ENCODE measurements at places on chromosomes 5 and 9.

DNA sequence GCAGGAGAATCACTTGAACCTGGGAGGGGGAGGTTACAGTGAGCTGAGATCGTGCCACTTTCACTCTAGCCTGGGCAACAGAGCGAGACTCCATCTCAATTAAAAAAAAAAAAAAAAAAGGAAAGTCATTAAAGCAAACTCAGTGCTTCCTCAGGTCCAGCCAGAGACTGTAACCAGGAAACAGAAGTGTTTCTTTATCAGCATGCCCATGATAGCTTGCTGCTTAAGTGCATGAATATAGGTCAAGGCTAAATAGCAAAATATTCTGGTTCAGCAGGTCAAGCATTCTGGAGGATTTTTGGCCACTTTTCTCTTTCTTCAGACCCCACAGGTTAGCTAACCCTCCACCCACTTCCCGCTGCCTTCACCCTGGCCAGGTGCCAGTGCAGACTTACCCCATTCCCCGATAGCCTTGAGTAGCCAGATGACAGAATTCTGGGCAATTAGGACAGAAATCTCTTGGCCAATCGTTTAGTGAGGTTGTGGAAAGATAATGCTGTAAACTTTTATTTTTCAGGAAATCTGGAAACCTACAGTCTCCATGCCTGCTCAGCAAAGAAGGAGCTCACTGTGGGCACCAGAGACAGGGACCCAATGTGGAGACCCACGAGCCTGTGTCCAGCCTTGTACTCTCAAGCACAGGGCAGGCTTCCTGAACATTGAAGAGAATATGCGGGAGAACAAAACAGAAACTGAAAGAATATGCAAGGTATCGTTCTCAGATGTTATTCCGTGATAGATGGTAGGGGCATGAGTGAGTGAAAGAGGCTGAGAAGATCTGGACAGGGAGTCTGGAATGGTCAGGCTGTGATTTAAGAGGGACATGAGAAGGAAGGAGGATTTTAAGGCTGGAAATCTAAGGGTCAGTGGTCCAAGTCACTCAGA is 4.2 kb upstream of the UGT3A2 start:
- no peak for DNase-seq

- no peak for DNase-seq
Observed at GRCh38 chr5:153900703-153901395, 137.9 kb downstream of the FAM114A2 start.

DNA sequence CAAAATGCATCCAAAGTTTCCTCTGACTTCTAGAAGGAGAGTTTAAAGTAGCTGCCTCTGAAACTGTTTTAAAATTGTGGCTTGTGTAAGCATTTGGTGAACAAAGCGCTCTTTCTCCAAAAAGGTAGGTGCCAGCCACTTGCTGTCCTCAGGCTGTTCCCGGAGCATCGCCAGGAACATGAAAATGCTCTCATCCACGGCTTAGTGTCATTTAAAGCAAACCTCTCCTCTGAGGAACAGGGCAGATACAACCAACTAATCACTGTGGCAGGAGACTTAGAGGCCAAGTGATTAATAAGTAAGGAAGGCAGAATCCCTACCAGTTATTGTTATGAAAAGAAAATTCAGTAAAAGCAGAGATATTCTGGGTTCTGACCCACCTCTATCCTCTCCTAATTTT is 165.6 kb downstream of the DCP2 start:
- no peak for DNase-seq

DNA sequence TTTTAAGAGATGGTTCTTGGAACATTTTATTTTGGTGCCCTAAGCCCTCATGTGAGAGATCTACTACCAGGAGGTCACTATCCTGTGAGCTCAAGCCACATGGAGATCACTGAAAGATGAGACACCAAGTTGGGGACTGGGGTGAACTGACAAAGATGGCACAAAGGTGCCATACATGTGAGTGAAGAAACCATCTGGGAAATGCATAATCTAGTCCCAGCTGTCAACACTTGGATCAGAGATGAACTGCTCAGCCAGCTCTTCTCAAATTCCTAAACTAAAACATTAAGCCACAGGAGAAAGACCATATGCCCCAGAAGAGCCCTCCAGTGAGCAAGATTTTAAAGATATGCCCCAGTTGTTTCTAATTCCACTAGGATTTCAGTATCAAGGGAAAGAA is 22.2 kb upstream of the MYOT start:
- DNase-seq, result no peak

- no peak for DNase-seq
Observed at GRCh38 chr5:149210225-149210624, 61.4 kb upstream of the AFAP1L1 start.

GRCh38 chr5:178997191-178997590 is 2.1 kb upstream of the GRM6 start:
- no peak for DNase-seq

DNA sequence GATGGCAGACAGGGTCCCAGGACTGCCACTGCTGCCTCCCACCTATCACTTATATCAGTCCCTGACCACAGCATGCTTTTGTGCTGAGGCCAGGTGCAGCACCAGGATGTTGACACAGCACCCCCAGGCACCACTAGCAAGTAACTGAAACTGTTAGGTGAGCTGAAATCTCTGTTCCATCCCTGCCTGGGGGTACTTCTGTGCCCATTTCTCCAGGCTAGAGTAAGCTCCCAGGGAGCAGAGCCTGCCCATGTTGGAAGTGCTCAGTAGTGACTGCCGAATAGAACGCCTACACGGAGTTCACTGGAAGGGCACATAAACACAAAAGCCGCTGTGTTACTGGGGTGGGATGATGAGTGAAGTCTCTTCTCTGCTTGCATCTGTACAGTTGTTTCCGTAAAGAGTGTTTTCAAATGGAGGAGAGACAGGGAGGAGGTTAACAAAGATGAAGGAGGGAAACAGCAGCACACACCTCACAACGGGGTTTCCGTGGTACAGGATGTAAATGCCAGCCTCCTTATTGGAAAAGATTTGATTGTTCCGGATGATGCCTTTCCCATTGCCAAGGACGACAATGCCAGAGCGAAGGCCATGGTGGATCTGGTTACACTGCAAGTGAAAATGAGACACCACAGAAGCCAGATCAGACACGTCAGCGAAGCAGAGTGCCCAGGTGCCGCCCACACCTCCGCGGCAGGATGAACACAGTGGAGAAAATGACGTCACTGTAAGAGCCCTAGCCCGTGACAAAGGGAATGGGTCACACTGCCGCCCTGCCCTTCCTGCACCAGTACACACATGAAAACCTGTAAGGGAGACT is 43.1 kb downstream of the POLR1E start:
- peak; percentile 3 for DNase-seq

DNA sequence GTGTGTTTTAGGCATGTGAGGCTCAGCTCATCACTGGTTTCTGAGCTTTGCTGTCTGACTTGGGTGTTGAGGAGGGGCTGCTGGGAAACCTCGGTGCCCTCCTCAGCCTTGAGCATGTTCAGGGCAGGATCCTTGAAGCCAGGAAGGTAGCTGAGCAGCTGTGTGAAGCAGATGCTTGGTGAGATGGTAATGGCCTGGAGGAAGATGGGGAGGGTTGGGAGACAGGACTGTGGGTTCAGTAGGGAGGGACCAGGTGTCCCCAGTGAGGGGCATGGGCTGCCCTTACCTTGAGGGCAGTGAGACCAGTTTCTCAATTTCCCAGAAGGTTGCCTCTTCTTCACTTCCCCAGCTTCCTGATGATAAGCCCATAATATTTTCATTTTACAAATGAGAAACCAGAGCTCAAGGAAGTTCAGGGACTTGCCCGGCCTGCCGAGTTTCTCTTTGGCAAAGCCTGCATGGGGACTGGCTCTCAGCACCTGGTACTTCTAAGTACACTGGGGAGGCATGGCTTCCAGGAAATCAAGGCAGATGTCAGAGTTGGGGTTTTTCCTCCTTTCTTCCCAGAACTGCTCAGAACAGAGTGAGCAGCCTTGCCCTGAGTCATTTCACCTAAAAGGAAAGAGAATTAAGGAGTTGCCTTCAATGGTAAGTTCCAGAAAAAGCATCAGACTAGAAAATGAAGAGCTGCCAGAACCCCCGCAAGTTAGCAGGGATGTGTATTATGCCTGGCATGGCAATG is 225.7 kb downstream of the MAST4 start:
- no peak for DNase-seq

- no peak for DNase-seq
Observed at GRCh38 chr5:168721002-168721753, 142.0 kb upstream of the PANK3 start.

- no peak for DNase-seq
Observed at GRCh38 chr5:55236800-55237199, 3.4 kb upstream of the CCNO start.

- no peak for DNase-seq
Observed at GRCh38 chr5:39100851-39101396, 26.7 kb upstream of the RICTOR start.

- no peak for DNase-seq
Observed at GRCh38 chr5:74063821-74064220, 437.8 kb downstream of the ARHGEF28 start.

GRCh38 chr5:168366116-168366515 is 74.7 kb downstream of the WWC1 start:
- DNase-seq, result no peak

DNA sequence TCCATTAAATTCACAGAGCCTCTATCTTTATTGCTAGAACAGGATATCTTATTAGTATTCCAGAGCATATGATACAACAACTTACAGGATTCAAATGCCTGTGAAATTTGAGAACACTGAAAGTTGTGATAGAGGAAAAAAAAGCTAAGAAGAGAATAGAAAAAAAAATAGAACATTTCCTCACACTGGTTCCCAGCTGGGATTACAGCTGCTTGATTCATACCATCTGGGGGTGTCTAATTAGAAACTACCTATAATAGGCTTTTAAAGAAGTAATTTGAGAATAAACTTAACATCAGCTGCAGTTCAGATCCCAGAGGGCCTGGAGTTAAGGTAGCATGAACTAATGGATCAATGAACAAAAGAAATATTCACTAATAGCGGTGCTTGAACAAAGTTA is 922.0 kb downstream of the CDH12 start:
- DNase-seq, result peak; percentile 33

DNA sequence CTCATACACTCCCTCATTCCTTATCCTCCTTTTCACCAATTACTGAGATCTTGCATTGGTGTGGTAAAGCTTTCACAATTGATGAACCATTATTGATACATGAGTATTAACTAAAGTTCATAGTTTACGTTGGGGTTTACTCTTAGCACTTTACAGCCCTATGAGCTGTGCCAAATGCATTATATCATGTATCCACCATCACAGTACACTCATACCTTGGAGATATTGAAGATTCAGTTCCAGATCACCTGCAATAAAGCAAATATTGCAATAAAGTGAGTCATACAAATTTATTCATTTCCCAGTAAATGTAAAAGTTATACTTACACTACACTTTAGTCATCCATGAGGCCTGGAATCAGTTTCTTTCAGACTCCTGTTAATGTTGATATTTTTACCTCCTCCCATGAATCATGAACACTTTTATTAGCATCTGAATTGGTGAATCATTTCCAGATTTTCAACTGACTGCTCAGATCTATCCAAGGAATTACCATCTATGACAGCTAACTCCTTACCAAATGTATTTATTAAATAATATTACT is 546.6 kb upstream of the PTPRD start:
- DNase-seq, result no peak

DNA sequence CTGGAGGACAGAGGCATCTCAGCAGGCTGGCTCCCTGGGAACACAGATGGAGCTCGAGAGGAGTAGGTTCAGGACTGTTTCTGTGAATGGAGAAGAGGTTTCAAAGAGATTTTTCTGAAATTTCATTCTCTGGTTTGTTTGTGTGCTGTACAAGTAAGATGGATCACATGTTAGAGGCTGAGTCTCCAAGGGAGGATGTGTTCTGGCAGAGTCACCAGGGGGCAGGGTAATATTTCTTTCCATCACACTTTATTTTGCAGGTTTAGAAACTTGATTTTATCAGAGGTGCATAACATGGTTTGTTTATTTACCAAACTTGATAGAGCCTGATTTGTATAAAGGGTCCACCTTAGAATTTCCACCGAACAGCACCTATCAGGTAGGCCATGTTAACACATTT is 69.2 kb upstream of the ARL15 start:
- DNase-seq, result no peak

GRCh38 chr5:107447587-107447986 is 223.2 kb downstream of the EFNA5 start:
- no peak for DNase-seq

DNA sequence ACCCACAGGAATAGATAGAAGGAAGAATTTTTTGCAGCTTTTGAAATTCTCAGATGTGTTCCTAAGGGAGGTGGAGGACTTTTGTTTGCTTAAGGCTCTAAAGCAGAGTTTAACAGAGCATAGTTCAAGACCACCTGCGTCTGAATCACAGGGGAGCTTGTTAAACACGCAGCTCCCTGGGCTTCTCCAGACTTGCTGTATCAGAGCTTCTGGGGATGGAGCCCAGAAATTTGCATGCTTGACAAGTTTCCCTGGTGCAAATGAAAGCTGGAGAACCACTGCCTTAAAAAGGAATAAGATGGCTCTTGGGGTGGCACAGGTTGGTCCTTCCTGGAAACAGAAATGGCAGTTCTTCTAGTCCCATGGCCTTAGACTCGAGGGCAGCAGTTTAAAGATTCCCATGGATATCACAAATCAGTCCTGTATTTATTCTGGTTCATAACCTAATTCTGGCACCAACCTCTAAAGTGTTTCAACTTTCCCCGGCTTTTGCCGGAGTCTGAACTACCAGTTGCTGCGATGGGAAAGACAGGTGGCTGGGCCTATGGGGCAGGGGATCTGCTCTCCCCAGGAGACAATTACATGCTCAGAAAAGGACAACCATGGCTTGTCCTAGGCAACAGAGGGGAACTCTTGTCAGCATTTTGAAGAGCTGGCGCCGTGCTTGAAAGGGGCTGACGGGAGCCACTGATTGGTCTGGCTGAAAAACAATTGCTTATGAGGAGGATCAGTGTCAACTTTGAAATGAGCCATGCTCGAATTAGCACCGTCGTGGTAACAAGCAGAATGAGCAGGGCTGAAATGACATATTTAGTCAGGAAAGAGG is 599.6 kb downstream of the CCDC171 start:
- DNase-seq, result no peak

DNA sequence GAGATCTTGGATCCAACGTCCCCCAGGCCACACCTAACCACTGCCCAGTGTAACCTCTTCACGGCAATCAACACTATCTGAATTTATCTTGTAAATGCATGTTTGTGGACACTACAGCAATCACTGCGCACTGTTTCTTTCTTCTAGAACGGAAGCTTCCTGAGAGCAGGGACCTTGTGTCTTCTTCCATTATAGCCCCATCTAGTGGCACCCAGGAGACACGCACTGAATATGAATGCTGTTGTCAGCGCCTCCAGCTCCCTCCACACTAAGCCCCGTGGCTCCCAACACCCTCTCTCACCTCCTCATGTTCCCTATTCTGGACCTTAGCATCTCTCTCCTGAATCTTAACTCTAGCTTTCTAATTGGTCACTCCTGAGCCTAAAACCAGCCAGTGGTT is 72.7 kb downstream of the SMIM23 start:
- DNase-seq, result no peak

DNA sequence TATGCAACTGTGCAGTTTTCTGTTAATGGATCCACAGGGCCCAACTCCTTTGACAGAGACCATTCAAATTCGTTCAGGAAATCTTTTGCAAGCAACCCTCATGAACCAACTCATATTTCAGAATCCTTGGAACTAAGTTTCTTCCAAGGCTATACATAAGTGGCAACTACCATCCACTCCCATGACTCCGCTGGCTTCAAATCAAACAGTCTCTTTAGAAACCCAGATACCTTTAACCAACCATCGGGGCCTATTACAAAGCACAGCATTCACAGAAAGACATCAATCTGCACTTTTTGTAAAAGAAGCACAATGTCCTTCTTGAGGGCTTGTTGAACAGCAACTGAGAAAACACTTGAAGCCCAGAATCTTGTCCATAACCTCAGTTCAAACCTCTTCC is 526.9 kb downstream of the DTWD2 start:
- no peak for DNase-seq

GRCh38 chr5:167823405-167823804 is 468.0 kb upstream of the WWC1 start:
- DNase-seq, result no peak

Measured in NCI-H1105 (cell line).